ENCODE measurements at places on chromosomes 6 and 20. TPM values are rescaled to one million over a fixed set of nuclear protein-coding genes. Genes with fewer than 3 reads are reported as not detected.

Gene FILIP1
- total RNA-seq: 34.4 TPM

Gene C20orf202
- not detected for total RNA-seq

DNA sequence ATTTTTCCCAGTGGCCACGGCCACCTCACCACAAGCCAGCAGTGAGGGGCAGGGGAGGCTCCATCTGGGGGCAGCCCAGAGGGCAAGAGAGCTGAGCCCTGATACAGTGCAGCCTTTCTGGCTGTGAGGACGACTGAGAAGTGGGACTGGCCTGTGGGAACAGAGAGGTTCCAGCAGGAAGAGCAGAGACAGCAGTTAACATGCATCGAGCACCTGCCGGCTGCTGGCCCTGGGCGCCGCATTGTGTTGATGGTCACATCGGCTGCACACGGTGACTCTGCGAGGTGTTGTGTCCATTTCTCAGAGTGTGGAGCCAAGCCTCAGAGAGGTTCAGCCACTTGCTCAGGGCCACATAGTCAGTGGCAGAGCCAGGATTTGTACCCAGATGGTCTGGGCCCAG is 9.8 kb downstream of the FOXS1 start:
- H3K27me3 ChIP-seq: no peaks in the 10 kb centered on the region
- no peaks in the 10 kb centered on the region for H3K4me1 ChIP-seq
- H3K36me3 ChIP-seq: no peaks in the 10 kb centered on the region
- no peak overlapping the region for H3K27ac ChIP-seq

- DNase-seq: peak; percentile 83
- no peaks in the 10 kb centered on the region for H3K27me3 ChIP-seq
- no peak overlapping the region for H3K4me3 ChIP-seq
- H3K27ac ChIP-seq: no peak overlapping the region
Measured at GRCh38 chr6:30730601-30731435, 10.7 kb downstream of the TUBB start.

GRCh38 chr6:28251661-28252008 is 434 bp downstream of the ZKSCAN4 start:
- peak overlapping the region; percentile 98 for H3K4me3 ChIP-seq
- no peaks in the 10 kb centered on the region for H3K36me3 ChIP-seq
- no peak overlapping the region for H3K27ac ChIP-seq
- H3K4me1 ChIP-seq: no peaks in the 10 kb centered on the region
- peak; percentile 75 for DNase-seq

Gene RAET1E
- total RNA-seq: 0.65 TPM

- H3K4me3 ChIP-seq: no peak overlapping the region
- H3K4me1 ChIP-seq: no peaks in the 10 kb centered on the region
- no peaks in the 10 kb centered on the region for H3K27me3 ChIP-seq
- no peak for DNase-seq
- peaks cover 8% of the 10 kb centered on the region for H3K36me3 ChIP-seq
Measured at GRCh38 chr6:41570259-41570615, 24.1 kb downstream of the FOXP4 start.

- no peak overlapping the region for H3K4me3 ChIP-seq
- no peak overlapping the region for H3K27ac ChIP-seq
- no peaks in the 10 kb centered on the region for H3K4me1 ChIP-seq
- no peaks in the 10 kb centered on the region for H3K27me3 ChIP-seq
- no peak for DNase-seq
Measured at GRCh38 chr6:99905209-99906106, 88.6 kb downstream of the MCHR2 start.

- H3K27me3 ChIP-seq: no peaks in the 10 kb centered on the region
- no peak overlapping the region for H3K27ac ChIP-seq
- no peak for DNase-seq
- H3K4me3 ChIP-seq: no peak overlapping the region
Measured at GRCh38 chr6:134701301-134701700, 248.6 kb downstream of the ALDH8A1 start.

Gene POLR1C
- 27.6 TPM for total RNA-seq

DNA sequence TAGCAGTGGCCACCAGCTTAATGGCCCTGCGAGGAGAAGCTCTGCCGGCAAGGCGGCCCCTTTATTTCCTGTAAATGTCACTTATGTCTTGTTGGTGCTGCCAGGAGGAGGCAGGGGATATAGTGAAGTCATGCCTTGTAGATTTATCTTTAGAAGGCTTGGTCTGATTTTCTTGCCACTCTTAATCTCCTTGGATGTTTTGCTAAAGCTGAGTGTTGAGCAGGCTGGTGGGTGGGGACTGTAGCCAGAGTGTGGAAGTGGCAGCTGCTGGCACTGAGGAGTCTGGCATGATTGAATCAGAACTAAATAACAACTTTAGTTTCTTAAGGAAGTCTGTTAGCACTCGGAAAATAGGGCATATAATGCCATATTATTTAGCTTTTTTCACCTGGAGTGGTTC is 77.9 kb downstream of the PHF20 start:
- DNase-seq: peak; percentile 56
- H3K27ac ChIP-seq: peak overlapping the region; percentile 69
- H3K36me3 ChIP-seq: peaks cover 3% of the 10 kb centered on the region
- no peaks in the 10 kb centered on the region for H3K27me3 ChIP-seq
- H3K4me1 ChIP-seq: peaks cover 2% of the 10 kb centered on the region

Gene LRRC73
- total RNA-seq: 0.62 TPM

DNA sequence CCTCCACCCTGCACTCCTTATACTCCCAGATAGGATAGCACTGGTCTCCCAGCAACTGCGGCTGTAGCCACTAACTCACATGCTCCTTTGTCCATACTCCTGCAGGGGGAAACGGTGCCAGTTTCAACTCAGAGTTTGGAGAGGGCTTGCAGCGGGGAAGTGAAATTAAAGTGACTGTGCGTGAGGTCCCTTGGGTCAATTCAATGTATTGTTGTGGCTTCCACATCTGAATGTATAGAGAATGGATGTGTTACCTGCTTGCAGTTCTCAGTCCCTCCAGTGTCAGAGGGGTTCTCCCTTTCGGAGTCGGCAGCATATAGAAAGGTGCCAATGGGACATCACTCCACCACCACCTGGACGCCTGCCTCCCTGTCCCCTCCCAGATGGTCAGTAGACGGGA is 93.6 kb upstream of the CNKSR3 start:
- H3K4me3 ChIP-seq: no peak overlapping the region
- DNase-seq: no peak
- no peak overlapping the region for H3K27ac ChIP-seq
- no peaks in the 10 kb centered on the region for H3K36me3 ChIP-seq

GRCh38 chr6:131946404-131946991 is 4.7 kb downstream of the CCN2 start:
- DNase-seq: no peak
- no peaks in the 10 kb centered on the region for H3K4me1 ChIP-seq
- no peak overlapping the region for H3K27ac ChIP-seq

DNA sequence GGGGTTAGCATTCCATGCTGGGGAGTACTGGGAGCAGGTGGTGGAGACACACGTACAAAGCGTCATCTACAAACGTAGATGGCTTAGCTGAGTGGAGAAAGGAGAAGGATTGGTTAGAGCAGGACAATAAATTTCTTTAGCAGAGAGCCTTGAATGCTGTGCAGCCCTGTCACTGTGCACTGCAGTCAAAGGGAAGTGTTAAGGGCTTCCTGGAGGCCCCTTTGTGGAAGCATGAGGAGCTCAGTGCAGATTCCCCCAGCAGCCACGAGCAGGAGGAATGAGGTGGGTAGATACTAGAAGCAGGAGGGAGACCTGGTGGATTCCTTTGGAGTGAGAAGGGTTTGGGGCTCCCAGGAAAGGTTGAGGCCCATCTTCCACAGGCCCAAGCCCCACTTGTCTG is 6.1 kb upstream of the TREML4 start:
- H3K4me1 ChIP-seq: no peaks in the 10 kb centered on the region
- DNase-seq: no peak
- H3K27me3 ChIP-seq: no peaks in the 10 kb centered on the region
- no peak overlapping the region for H3K4me3 ChIP-seq

DNA sequence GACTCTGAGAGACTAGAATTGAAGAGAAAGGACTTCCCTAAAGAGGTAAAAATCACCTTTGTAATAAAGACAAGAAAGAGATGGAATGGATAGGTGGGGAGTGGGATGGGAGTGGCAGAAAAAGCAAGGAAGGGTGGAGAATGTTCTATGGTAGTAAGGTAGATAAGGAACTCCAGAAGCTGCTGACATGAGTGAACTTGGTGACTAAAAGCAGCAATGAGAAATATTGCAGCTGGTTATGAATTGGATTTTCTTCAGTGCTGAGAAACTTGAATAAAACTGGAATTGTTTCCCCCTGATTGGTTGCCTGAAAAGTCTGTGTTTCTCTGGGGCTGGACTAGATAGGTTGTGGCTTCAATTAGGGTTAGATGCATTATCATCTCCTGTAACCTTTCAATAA is 15.7 kb upstream of the DTNBP1 start:
- H3K27ac ChIP-seq: no peak overlapping the region
- H3K27me3 ChIP-seq: no peaks in the 10 kb centered on the region
- no peak overlapping the region for H3K4me3 ChIP-seq

Gene FAM50B
- 9.1 TPM for total RNA-seq

DNA sequence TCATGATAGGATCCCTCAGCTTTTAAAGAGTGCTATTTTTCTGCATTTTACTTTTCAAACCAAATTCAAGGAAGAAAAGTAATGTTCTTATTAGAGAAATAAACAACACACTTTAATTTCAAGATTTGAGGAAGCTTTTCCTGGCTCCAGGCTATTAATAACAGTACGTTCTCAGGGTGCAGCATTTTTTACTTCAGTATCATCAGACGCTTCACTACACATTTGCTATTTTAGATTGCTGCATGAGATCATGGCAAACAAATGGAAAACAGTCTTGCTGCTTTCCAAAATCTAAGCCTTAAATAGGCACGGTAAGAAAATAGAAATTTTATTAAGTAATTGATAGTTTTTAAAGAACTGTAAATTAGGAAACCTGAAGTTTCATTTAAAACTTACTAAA is 253.6 kb upstream of the EXOC2 start:
- H3K4me1 ChIP-seq: no peaks in the 10 kb centered on the region
- no peaks in the 10 kb centered on the region for H3K36me3 ChIP-seq
- no peak overlapping the region for H3K4me3 ChIP-seq
- no peaks in the 10 kb centered on the region for H3K27me3 ChIP-seq
- H3K27ac ChIP-seq: no peak overlapping the region

DNA sequence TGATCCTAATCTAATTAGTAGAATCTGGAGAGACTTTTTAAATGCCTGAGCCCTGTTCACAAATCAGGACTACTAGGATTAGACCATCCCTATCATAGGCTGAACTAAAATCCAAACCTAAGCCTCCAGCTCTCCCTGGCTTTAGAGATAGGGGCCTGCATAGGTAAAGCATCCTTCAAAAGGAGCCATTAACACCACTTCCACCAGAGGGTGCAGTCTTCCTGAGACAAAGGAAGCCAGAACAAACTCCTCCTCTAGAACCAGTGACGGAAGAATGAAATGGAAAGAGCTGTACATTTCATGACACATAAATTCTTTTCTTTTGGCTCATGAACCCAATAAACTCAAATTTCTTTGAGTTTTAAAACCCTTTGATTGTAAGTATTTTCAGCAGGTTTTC is 291.2 kb upstream of the ADGRB3 start:
- H3K27ac ChIP-seq: no peak overlapping the region
- no peaks in the 10 kb centered on the region for H3K36me3 ChIP-seq
- H3K4me1 ChIP-seq: no peaks in the 10 kb centered on the region
- no peak for DNase-seq

Data from aorta (tissue), 5 donors.